ENCODE measurements at places on chromosomes 2 and 18. TPM values are rescaled to one million over a fixed set of nuclear protein-coding genes. Genes with fewer than 3 reads are reported as not detected.

The SPR gene
- total RNA-seq = 27.4 TPM

The SERPINB2 gene
- total RNA-seq = 14.4 TPM

The SCYGR4 gene
- total RNA-seq = not detected

The NLRC4 gene
- total RNA-seq = 0.03 TPM
